ENCODE measurements at places on chromosomes 12 and 14. TPM values are rescaled to one million over a fixed set of nuclear protein-coding genes. Genes with fewer than 3 reads are reported as not detected.

PLBD1 gene
- 24.8 TPM for total RNA-seq

LHX5 gene
- total RNA-seq: not detected

SLC6A13 gene
- not detected for total RNA-seq

TSPAN8 gene
- 1.4 TPM for total RNA-seq

PPP1R36 gene
- total RNA-seq: 1.0 TPM

KRT81 gene
- total RNA-seq: 0.45 TPM

ESPL1 gene
- 2.8 TPM for total RNA-seq

DNA sequence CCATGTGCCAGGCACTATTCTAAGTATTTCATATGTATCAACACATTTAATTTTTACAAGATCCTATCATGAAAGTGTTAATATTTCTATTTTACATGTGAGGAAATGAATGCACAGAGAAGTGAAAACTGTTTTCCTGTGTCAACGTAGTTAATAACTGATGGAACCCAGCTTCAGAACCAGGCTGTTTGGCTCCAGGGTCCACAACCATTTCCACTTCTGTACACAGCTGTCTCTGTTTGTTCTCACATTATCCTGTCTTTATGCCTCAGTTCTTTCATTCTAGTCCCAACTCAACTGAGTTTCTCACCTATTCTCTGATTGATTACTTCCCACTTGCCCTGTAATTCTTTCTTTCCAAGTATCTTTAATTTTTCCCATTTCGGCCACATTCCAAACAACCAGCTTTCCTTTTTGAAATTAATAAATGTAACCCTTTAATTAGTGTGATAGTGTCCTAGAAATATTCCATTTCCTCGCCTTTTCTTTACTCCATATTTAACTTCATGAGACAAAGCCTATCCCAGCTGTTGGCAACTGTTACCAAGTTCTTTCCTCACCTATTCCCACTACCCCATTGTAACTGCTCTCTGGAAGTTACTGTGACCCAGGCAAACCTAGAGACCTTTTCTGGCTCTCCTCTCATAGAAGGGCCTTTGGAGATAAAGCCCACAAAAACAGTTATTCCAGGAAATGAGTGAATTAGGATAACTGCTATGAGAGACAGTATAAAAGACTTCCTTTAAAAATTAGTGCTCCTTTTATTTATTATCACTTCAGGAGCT is 218.7 kb downstream of the RASSF9 start:
- no peak for DNase-seq

DNA sequence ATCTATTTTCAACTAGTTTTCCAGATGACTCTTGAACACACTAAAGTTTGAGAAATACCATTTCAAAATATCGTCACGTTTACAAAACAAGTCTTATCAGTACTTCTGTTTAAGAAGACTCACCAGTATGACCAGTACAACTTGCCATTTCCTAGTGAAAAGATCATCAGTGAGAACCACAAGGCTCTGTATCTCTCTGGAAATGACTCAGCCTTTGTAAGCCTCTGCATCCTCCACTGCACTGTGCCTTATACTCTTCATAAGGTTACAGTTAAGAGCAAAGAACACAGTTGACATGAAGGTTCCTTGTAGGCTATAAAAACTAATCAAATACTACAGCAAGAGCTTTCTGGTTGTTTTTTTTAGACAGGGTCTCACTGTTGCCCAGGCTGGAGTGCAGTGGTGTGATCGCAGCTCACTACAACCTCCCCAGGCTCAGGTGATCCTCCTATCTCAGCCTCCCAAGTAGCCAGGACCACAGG is 5.7 kb upstream of the VTI1B start:
- DNase-seq: no peak

DNA sequence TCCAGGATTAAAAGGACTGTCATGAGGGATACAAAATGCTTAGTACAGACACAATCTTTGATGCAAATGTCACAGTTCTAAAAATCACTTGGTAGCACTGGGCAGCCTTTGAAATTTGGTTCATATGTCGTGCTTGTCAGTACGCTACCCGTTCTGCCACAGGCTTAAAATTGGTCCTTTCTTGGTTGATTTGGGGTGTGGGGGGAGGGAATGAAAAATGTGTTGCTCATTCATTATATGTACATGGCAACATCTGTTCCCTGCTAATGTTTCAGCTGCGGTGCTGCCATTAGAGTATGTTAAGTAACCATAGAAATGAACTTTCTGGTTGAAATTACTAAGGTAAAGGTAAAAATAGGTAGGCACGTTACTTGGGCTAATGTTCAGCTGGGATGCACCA is 155.4 kb upstream of the ARHGAP5 start:
- no peak for DNase-seq

DNA sequence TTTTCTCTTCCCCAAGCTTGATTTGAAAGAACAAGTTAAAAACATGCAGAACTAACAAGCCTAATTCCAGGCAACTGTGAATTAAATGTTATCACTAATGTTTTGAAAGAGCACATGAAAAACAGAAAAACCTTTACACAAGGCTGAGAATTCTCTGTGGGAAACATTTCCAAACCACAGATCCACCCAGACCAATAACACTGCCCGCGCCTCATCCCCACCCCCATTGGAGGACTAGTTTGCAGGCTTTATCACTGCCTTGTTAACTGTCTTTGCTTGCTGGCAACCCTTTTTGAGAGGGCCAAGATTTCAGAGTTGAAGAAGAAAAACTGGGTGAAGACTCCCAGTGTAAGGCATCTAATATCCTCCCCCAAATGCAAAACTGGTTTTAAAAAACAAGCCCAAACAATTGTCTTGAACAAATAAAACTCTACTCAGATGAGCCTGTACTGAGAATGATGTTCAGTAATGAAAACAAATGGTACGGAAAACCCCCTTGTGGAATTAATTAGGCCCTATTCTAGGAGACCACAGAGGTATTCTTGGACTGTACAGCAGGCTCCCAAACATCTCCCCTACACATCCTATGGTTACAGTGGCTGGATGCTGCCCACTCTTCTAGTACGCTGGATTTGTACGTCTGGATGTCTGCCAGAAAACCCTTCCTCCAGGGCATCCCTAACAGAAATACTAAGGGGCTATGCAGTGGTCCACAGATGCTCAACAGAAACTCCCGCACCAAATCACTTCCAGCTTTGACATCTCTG is 5.8 kb downstream of the MAX start:
- DNase-seq: no peak

DNA sequence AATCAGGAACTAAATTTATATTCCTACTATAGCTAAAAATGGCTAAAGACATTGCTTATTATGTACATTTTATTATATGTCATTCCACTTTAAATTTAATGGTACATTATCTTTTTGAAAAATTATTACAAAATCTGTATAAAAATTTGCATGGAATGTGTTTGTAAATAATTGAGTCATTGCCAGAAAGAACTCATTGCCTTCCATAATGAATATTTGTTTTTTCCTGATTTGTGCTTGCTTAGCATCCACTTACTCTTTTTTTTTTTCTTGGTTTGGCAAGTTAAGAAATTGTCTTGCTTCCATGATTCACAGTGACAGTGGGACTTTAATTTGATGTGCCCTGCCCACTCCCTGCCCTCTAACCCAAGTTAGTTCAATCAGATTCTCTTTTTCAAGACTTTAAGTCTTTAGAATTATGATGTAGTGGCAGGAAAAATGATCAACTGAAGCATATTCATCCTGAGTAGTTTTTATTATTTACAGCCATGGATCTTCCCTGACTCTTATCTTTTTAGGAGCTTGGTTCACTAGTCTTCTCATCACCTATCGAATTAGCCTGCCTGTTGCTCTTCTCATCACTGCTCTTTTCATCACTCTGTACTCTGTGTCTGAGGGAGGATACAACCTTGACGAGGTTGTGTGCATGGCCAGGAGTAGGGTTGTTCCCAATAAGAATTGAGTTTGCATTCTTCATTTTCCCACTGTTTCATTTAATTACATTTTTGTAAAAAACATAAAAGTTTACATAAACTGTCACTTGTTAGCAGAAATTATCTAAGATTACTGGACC is 442.0 kb downstream of the BTG1 start:
- DNase-seq: no peak

GRCh38 chr12:67437011-67437410 is 167.9 kb downstream of the CAND1 start:
- no peak for DNase-seq

DNA sequence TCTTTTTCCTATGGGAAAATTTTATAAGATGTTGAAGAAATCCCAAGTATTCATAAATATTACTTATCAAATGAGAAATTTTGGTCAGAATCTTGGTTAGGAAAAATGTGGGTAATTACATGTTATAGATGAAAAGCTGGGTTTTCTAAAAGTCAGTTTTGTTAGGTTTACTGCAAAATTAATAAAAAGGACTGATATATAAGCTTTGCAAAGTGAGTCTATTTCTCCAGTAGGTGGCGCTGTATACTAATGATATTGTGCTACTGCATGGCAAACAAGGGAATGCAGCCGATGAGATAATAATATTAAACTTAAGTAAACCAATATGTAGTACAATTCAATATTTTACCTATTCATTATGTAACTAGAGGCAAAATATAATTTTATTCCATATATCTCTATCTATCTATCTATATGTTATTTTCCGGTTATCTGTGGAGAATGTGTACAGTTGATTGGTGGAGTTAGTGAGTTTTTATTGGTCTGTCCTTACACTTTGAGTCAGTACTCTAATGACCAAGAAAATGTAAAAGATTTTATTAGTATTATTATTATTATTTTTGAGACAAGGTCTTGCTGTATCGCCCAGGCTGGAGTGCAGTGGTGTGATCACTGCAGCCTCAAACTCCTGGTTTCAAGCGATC is 32.9 kb downstream of the MIPOL1 start:
- DNase-seq: no peak

GRCh38 chr12:102629262-102629888 is 149.0 kb upstream of the IGF1 start:
- DNase-seq: no peak

GRCh38 chr12:10210225-10210624 is 2.5 kb upstream of the GABARAPL1 start:
- DNase-seq: no peak

DNA sequence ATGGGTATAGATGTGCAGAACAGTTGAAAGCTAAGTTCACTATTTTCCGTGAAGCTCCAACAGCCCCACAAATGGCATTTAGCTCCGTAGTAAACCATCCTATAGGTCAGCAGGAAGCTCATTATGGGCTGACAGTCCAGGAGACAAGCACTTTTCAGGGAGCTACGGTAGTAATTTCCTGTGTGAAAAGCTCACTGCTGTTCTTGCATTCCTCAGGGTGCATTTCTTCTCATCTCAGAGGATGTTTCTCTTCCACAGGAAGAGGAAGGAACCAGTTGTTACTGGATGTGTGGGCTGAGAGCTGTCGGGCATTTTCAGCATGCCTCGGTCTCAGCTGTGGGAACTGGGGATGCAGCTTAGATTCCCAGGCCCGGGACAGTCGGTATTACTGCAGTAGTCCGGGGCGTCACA is 72.8 kb downstream of the GALNT4 start:
- no peak for DNase-seq

DNA sequence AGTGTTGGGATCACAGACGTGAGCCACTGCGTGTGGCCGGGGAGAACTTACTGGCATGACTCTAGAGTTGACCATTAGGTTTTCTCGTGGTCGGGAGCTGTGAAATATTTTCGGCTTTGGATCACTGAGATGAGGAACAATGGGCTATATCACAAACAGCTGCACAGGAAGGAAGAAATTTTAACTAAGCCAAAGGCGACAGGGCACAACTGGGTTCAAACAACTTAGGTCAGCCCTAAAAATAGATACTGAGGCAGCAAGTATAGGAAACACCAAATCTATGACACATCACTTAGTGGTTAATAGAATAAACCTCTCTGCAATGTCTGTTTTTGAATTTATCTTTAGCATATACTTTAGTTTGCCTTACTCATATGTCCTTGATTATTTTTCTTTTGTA is 162.9 kb downstream of the LRIG3 start:
- no peak for DNase-seq

DNA sequence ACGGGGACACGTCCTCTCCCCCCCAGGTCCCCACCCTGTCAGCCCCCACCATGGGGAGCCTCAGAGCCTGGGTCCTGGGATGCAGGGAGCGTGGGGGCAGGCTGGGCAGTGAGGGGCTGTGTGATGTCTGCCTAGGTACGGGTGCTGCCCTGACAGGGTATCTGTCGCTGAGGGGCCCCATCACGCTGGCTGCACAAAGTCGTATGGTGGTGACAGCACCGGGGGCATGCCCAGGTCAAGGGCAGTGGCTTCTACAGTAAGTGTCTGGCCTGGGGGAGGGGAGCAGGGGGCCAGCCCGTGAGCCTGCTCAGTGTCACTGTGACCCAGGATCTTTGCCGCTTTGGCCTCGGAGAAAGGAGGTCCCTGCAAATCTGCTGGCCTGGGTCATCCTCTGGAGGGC is 23.3 kb downstream of the PAPLN start:
- no peak for DNase-seq
